ENCODE measurements at places on chromosomes 16 and 17.

- DNase-seq: no peak
These were observed 217.3 kb downstream of the RAB11FIP4 start for GRCh38 chr17:31608659-31609254.

- DNase-seq: no peak
These were observed 17.6 kb downstream of the LPCAT2 start for GRCh38 chr16:55526441-55526840.

DNA sequence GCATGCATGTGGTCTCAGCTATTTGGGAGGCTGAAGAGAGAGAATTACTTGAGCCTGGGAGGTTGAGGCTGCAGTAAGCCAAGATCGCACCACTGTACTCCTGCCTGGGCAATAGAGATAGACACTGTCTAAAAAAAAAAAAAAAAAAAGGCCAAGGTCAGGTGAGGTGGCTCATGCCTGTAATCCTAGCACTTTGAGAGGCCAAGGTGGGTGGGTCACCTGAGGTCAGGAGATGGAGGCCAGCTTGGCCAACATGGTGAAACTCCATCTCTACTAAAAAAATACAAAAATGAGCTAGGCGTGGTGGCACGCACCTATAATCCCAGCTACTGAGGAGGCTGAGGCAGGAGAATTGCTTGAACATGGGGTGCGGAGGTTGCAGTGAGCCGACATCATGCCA lies 28.2 kb upstream of the CORO1A start:
- no peak for DNase-seq

GRCh38 chr16:81629034-81629802 lies 149.9 kb upstream of the PLCG2 start:
- DNase-seq: no peak

GRCh38 chr16:787978-788398 lies at the start of gene RPUSD1:
Gene RPUSD1, minus strand, starts transcription at chr16:788381. Its CDS starts 644 bp downstream, at chr16:787737.
- peak; percentile 58 for DNase-seq

- DNase-seq: no peak
These were observed 6.4 kb downstream of the PPY start for GRCh38 chr17:43935926-43936261.

- DNase-seq: peak; percentile 82
These were observed 69.3 kb downstream of the FTO start for GRCh38 chr16:53773150-53773846.

DNA sequence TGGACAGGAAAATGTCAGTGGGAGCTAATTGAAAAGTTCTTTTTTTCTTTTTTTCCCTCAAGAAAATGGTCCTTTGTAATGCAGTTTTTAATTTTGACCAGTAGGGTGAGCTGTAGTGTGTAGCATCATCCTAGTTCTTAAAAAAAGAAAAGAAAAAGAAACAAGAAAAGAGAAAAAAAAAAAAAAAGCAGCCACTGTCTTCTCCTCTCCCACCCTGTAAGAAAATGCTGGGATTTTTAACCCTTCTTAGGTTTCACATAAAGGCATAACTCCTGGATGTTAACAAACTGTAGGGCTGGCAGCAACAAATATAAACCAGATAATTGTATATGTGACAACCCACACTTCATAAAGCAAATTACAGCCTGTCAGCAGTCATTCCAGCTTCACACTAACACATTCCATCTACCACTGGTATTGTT lies 78.1 kb downstream of the SKAP1 start:
- DNase-seq: peak; percentile 77

DNA sequence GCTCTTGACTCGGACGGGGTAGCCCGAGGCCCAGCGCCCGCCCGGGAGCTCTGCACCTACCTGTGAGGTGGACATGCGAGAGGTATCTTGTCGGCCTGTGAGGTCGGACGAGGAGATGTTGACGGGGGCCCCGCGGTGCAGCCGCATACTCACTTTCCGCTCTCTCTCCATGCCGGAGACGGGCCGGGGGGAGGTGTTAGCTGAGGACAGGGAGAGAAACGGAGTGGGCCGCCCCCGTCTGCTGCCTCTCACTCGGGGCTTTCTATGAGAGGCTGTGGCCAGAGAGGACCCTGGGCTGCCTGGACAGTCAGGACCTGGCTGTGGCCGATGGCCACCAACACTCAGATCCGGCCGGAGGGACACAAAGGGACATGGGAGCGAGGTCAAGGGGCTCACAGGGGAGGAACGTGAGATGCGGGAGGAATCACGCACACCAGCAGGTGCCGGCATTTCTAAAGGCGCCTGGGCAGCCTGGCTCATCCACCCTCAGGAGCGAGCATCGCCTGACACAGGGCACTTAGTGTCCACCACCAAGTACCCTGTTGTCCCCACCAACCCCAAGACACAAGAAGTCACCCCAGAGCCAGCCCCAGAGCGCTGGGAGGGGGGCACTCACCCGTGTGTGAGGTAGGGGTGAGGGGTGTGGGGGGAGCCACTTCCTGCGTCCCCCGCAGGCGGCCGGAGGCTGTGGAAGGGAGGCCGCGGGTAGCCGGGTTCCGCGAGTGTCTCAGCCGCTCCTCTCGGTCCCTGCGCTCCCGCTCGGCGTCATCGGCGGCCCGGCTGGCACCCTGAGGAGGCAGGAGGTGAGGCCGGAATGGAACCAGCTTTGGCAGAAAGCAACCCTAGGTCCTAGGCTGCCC lies 20.2 kb downstream of the SLC16A3 start:
- DNase-seq: no peak

DNA sequence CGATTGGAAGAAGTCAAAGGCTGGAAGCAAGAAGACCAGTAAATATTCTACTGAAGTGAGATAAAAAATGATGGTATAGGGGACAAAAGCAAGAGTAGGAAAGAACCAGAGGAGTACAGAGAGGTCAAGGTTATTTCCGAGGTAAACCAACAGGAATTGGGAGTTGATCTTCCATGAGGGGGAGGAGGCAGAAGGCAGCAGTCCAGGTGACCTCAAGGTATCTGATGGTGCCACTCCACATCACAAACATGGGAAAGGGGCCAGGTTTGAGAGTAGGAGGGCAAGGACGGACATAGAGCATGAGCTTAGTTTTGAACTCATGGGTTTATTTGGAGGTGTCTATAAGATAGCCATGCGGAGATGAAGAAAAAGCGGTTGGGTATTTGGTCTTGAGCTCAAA lies 79.4 kb upstream of the CDYL2 start:
- no peak for DNase-seq
